Upper lobe of right lung (tissue), 1 donor: ENCODE measurements at places on chromosomes 6 and 20. TPM values are rescaled to one million over a fixed set of nuclear protein-coding genes. Genes with fewer than 3 reads are reported as not detected.

Gene SLC17A3
- not detected for total RNA-seq

Gene SYNDIG1
- total RNA-seq: not detected

Gene IP6K3
- total RNA-seq: 4.6 TPM

Gene IL17A
- not detected for total RNA-seq

Gene DEFB115
- total RNA-seq: not detected

Gene NNAT
- total RNA-seq: 0.43 TPM

Gene BPIFB2
- total RNA-seq: not detected
